ENCODE measurements at places on chromosomes 11 and 22.

DNA sequence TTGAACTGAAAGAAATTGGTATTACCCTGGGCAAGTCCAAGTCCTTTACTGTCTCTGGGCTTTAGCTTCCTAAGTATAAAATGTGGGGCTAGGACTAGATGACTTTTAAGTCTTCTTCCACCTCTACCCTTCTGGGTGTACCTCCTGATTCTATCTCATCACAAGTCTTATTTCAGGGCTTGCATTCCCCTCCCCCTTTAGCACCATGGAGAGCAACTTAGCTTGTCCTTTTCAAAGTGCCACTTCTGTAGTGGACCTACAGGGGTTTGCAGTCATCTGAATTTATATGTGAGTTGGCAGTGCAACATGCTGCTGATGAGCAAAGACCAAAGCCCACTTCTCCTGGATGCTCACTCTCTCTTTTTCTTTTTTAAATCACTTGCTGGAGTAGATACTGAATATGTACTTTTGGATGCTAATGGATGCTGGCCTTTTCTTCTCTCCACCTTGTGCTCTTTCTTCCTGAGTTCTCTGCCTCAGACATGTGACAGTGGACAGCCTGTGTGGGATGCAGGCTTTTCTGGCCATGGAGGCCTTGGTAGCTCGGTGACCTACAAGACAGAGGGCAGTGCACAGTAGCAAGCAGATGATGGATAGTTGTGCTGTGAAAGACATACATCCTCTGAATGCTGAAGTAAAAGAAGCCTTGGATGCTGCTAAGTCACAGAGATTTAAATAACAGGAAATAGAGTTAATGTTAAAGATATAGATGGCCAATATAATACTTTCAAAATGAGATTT, 185.0 kb downstream of the NELL1 start:
- peak; percentile 8 for DNase-seq

- no peak for DNase-seq
Observed at GRCh38 chr11:107102692-107103477, 84.6 kb upstream of the GUCY1A2 start.

DNA sequence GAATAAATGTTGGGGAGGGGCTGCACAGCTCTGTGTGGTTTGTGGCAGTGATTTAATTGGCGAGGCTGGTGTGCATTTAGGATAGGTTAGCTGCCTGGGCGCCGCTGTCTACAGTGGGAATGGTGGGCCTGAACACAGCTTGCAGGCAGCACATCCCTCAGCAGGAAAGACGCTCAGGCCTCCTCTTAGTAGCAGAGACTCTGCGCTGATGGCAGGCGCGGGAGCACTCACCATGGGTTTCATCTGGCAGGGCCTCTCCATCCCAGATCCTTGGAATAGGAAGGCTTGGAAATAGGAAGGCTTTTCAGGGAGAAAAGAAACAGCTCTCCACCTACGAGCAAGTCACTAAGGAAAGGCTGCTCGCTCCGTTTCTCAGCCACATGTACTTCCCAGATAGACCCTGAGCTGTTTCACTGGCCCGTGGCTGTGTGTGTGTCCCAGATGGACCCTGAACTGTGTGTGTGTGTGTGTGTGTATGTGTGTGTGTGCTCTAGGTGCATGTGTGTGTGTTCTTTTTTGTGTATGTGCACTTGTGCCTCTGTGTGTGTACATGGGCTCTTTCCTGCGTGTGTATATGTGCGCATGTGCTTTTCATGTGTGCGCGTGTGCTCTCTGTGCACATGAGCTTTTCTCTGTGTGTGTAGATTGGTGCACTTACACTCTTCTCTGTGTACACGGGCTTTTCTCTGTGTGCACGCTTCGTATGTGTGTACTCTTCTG, 144.0 kb downstream of the TBC1D22A start:
- DNase-seq = no peak

- peak; percentile 77 for DNase-seq
Observed at GRCh38 chr22:37498289-37498909, 12.2 kb upstream of the MFNG start.

GRCh38 chr11:46916286-46917108, 1.9 kb downstream of the LRP4 start:
- peak; percentile 51 for DNase-seq

DNA sequence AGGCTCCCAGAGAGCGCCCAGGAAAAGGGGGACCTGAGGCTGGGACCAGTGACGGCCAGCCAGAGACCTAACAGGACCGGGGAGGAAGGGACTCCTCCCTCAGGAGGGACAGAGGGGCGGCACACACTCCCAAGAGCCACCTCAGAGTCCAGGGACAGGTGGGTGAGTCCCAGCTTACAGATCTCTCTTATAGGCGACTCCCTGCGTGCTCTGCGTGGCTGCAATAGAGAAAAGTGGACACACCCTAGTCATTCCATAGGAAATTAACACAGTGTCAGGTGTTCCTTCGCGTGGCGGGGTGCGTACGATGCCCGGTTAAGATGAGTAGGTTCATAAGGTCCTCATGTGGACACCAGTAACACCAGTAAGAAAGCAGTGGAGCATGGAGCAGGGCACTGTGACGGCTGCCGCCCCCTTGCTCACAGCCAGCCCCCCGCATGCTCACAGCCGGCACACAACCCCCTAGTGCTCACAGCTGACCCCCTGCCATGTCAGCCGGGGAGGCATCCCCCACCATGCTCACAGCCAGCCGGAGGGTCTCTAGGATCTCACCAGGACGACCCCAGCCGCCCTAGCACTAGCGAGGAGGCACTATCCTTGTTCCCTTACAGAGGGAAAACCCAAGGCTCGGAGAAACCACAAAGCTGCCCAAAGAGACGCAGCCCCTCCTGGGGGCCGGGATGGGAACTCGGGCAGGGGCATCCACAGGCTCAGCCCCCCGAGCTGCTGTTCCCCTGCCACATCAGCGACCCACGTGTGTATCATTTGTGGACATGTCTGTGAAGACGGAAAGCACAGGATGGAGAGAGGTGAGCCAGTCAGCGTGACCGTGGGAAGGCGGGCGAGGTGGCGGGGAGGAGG, 426.8 kb downstream of the TBC1D22A start:
- DNase-seq = no peak

GRCh38 chr22:49362211-49362839, 465.3 kb downstream of the BRD1 start:
- DNase-seq = no peak

DNA sequence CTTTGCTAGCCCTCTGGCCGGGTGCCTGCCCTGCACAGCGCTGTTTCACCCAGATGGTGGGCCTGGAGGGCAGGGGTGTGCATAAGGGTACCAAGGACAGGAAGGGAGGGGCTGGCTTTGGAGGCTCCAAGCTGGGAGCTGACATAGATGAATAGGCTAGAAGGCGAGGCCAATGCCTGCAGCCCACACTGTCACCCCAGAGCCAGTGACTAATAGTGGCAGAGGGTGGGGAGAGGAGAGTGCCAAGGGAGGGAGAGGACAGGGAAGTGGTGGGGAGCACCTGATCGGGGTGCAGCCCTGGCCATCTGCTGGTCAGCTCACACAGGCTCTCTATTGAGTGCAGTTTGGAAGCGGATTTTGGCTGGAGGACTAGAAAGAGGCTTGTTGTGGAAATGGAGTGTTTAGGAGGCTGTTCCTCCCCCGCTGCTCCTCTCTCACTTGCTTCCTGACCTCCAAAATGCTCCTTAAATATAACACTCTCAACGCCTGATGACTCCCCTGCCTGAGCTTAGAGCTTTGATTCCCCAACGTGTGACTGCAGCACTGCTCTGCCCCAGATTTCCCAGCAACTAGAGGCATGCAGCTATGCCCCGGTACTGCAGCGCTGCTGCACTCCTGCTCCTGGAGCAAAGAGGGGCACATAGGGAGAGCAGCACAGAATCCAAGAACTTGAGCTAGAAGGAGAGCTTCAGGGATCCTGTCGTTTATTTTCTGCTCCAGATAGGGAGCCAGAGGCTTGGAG, 89.2 kb downstream of the GRAMD1B start:
- no peak for DNase-seq

DNA sequence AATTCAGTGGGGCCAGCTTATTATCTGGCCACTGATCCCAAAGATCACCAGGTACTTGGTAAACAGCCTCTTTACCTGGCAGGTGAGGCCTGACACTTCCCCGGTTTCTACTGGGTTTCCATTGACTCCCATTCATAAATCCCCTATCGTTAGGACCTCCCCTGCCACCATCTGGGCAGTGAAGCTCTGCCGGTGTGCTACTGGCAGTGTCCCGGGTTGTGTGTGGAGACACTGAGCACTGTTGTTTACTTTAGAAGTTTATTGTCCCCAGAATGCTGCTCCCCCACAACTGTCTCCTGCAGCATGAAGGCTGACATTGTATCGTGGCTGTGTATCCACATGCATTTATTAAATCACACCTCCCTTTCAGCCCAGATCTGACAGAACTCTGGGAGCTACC, 142.7 kb downstream of the WNT7B start:
- DNase-seq = no peak

GRCh38 chr22:31951194-31952093, 7.1 kb downstream of the YWHAH start:
- no peak for DNase-seq

- DNase-seq = peak; percentile 39
Observed at GRCh38 chr11:17164361-17165246, 43.2 kb downstream of the PIK3C2A start.

- DNase-seq = peak; percentile 98
Observed at GRCh38 chr11:57647960-57648800, 1.5 kb downstream of the YPEL4 start.

DNA sequence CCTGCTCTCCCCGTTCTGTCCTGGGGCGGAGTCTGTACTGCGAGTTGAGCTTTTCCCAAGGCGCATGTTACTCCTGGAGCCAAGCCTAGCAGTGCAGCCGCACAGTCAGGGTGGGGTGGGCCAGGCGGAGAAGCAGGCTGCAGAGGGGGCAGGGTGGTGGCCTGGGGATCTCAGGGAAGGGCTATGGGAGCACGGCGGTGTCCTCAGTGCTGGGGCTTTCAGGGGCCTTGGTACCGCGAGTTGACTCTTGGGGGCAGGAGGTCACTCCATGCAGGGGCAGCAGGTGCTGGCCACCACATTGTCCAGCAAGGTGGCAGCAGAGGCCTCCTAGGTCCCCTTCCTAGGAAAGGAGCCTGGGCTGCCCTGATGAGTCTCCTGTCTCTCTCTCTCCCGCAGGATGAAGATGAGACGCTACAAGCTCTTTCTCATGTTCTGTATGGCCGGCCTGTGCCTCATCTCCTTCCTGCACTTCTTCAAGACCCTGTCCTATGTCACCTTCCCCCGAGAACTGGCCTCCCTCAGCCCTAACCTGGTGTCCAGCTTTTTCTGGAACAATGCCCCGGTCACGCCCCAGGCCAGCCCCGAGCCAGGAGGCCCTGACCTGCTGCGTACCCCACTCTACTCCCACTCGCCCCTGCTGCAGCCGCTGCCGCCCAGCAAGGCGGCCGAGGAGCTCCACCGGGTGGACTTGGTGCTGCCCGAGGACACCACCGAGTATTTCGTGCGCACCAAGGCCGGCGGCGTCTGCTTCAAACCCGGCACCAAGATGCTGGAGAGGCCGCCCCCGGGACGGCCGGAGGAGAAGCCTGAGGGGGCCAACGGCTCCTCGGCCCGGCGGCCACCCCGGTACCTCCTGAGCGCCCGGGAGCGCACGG, 14.9 kb upstream of the MIEF1 start:
- DNase-seq = no peak

- peak; percentile 94 for DNase-seq
Observed at GRCh38 chr22:19178657-19179496, at the start of gene SLC25A1. SLC25A1 (minus strand) TSS chr22:19178736; CDS start chr22:19178673, 63 bp downstream.

GRCh38 chr11:126334659-126335462, 20.6 kb upstream of the ST3GAL4 start:
- DNase-seq = no peak

- peak; percentile 7 for DNase-seq
Observed at GRCh38 chr11:37512156-37512780, 914.2 kb upstream of the RAG2 start.

- DNase-seq = peak; percentile 14
Observed at GRCh38 chr11:93248602-93249001, 50.8 kb upstream of the SLC36A4 start.

DNA sequence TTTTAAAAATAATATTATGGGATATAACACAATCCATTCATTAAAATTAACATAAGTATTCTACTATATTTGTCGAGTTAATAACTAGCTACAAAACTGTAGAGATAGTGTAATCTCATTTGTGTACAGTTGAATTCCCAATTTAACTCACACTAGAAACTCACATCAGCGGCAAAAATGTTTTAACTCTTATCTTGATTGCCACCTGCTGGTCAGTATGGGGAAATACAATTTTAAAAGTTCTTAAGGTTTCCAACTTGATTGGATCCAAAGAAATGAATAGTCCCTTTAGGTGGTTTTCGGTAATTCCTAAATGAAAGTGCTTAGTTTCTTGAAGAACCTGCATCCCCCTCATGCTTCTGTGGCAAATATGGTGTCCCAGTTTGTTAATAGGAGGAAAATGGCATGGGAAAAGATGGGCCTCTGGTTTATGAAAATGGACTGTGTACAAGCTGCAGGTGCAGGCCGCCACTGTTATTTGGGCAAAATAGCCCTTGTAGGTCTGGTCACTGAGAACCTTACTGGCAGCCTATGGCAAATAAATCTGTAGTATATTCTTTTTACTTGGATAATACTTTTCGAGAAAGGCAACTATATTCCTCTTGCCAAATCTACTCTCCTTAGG, 33.7 kb upstream of the SLC17A6 start:
- peak; percentile 72 for DNase-seq

DNA sequence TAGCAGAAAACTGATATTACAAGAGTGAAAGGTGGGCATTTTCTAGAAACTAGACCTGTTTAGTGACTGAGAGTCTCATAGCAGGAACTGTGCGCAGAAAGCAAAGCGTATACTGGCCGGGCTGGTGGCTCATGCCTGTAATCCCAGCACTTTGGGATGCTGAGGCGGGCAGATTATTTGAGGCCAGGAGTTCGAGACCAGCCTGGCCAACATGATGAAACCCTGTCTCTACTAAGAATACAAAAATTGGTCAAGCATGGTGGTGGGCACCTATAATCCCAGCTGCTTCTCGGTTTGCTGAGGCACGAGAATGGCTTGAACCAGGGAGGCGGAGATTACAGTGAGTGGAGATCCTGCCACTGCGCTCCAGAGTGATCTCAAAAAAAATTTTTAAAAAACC, 1.8 kb upstream of the NUP98 start:
- DNase-seq = no peak

DNA sequence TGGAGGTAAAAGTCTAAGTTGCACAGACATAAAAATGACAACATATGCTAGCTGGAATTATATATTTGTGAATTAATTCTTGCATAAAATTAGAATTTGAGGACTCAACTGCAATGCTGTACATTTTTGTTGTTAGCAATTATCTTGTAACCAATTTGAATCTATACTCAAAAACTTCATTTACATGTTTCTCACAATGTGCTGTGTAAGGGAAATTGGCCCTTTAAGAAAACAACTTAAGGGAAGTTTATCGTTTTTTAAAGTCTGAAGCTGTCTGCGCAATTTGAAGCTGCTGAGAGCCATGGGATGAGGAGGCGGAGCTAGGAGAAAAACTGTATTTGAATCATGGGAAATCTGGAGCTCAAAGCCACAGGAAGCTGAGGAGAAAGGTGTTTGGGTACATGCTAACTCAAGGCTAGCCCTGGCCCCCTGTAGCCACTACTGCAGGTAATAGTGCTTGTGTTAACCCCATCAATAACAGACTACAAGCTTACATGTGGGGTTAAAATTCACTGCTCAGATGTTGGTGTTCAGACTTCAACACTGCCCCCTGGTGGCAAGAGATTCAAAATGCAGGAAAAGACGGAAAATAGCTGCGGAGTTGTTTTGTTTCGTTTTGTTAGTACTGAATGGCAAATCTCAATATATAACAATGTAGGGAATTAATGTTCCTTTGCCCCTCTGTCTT, 126.1 kb downstream of the BRD1 start:
- DNase-seq = peak; percentile 19

- DNase-seq = no peak
Observed at GRCh38 chr11:119635776-119636175, 93.2 kb downstream of the NECTIN1 start.

- no peak for DNase-seq
Observed at GRCh38 chr11:14022821-14023220, 60.3 kb downstream of the SPON1 start.

All from hematopoietic multipotent progenitor cell treated with erythropoietin and hydrocortisone succinate and interleukin-3 and kit ligand, for 6 days (in vitro differentiated cells).